ENCODE measurements at places on chromosomes 5 and 9.

GRCh38 chr5:15321776-15322175, 178.2 kb upstream of the FBXL7 start:
- DNase-seq, result no peak

- DNase-seq, result no peak
Observed at GRCh38 chr5:167564275-167564674, 727.2 kb upstream of the WWC1 start.

DNA sequence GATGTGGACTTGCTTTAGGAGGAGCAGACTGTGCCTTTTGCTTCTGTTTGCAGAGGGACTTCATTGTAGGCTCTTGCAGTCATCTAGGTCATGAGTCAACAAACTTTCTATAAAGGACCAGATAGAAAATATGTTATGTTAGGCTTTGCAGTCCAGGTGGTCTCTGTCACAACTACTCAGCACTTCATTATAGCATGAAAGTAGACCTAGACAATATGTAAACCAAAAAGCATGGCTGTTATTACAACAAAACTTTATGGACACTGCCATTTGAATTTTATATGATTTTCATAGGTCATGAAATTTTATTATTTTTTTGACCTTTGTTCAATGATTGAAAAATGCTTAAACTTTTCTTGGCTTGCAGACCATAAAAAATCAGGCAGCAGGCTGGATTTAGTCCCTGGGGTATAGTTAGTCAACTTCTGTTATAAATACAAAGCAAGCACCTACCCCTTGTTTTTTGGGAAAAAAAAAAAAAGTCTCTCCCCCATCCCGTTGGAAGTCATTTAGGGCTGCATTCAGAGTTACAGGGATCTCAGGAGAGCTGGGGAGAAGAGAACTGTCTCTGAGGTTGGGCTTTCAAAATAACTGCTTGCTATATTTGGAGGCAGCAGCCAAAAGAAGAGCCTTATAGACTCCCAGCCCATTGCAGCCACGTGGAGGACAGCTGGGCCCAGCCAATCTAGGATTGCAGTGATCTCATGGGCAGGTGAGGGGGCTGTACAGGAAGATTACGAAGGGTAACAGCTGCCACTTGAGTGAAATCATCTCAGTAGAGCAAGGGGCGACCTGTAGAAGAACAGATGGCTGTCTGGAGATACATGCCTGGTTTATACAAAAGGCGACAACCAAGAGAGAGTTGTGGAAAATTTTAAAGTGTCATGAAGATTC, 136.6 kb upstream of the TNC start:
- DNase-seq, result no peak

GRCh38 chr5:43469671-43470391, 13.8 kb downstream of the TMEM267 start:
- no peak for DNase-seq

DNA sequence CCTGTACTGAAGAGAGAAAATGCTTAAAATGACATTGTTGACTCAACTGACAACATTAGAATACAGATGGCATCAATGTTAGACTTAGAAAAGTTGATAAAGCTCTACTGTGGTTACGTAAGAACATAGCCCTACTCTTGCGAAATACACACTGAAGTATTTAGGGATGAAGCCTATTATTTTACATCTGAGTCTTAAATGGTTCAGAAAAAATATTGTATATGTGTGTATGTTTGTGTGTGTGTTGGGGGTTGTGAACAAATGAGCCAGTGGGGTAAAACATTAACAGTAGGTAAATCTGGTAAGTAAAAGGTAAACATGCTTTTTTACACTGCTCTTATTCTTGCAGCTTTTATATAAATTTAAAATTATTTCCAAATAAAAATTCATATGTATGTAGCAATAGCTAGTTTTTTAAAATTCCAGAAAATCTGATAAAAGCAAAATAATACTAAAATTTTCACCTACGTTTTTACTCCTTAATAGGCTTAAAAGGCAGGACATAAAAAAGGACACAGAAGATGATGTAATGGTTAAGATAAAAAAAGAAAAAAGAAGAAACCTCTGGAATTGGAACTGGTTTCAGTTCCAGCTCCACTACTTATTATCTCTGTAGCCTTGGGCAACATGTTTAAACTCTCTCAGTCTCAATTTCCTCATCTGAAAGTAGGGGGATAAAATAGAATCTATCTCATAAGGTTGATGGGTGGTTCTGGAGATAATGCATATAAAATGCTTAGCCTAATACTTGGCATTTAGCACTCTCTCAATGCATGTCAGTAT, 44.3 kb downstream of the GARNL3 start:
- no peak for DNase-seq

GRCh38 chr9:95127249-95128176, 190.0 kb downstream of the FANCC start:
- no peak for DNase-seq

DNA sequence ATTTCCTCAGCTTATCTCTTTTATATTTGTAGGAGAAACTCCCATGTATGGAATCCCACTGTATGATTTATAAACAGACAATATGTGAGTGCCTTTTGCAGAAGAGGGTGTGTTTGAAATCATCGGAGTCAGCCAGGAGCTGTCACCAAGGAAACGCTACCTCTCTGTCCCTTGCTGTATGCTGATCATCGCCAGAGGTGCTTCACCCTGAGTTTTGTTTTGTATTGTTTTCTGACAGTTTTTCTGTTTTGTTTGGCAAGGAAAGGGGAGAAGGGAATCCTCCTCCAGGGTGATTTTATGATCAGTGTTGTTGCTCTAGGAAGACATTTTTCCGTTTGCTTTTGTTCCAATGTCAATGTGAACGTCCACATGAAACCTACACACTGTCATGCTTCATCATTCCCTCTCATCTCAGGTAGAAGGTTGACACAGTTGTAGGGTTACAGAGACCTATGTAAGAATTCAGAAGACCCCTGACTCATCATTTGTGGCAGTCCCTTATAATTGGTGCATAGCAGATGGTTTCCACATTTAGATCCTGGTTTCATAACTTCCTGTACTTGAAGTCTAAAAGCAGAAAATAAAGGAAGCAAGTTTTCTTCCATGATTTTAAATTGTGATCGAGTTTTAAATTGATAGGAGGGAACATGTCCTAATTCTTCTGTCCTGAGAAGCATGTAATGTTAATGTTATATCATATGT, 18.0 kb upstream of the CTSL start:
- DNase-seq, result no peak

DNA sequence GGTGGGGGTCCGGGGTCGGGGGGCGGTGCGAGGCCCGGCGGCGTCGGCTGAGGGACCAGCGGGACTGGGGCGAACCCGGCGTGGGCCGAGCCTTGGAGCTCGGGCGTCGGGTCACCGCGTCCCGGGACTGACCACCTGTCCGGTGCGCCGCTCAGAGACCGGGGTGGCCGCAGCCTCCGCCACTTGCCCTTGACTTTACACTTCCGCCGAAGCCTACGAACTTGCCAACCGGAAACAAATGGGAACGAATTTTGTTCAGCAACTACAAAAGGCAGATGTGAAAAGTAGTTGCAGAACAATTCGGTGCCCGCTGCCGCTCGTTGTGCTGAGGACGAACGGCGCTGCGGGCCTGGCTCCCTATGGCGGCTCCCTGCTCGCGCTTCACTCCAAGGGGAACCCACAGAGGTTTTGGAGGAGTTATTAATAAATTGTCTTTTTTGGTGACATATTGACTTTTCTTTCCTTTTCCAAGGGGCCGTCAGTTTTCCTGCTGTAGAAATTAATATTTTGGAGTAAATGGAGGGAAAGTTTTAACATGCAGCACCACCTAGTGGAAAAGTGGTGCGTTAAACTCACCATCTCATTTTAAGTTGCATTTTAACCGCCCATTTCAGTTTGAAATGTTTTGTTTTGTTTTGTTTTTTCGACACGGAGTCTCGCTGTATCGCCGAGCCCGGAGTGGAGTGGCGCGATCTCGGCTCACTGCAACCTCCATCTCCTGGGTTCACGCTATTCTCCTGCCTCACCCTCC, 490 bp downstream of the PCBD2 start:
- no peak for DNase-seq

DNA sequence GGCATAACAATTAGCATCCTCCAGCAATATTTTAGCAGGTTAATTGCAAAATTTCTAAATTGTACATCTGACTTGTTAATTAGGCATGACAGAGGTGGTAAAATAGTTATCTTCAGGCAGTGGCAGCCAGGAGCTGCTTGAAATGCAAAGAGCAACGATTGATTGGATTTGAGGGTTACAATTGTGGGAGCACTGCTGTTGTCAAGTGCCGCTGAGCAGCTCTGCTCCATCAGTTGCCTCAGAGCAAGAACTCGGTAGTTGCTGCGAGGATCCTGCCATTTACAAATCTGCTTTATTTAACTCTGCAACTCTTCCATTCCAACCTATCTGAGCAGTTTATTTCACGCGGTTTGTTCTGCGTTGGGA, 12.6 kb downstream of the PBX3 start:
- no peak for DNase-seq

GRCh38 chr9:1047591-1048230, 2.4 kb upstream of the DMRT2 start:
- no peak for DNase-seq

- no peak for DNase-seq
Observed at GRCh38 chr9:107983181-107983603, 493.6 kb upstream of the KLF4 start.

DNA sequence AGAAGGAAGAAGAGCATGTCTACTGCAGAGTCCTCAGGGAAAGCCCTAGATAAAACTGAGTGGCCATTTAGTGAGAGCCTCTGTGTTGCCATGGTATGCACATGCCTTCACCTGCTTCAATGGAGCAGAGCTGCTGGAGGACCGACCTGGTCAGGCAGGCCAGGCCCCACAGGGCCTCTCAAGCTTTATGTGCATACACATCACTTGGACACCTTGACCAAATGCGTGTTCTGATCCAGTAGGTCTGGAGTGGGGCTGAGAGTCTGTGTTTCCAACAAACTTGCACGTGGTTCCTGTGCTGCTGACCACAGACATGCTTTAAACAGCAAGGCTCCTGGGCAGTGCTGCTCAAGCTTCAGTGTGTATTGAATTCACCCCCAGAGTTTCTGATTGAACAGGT, 51.4 kb upstream of the SLC2A8 start:
- no peak for DNase-seq

- DNase-seq, result no peak
Observed at GRCh38 chr9:34961574-34962490, 3.7 kb downstream of the PHF24 start.

DNA sequence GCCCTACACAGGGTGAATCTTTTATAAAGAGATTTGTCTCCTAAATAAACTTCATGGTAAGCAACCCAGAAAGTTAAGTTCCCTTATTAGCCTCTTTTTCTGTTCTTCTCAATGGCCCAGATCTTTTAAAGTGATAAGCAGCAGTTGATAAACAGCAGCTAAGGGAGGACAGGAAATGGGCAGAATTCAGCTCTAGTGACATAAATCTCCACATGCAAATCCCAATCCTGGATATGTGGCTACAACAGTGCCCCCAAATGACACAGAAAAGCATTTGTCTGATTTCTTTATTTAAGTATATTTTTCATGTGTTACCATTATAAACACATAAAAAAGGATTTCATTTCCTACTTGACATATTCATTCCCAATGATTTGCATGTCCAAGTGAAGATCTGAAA, 199.0 kb downstream of the DTWD2 start:
- DNase-seq, result no peak

DNA sequence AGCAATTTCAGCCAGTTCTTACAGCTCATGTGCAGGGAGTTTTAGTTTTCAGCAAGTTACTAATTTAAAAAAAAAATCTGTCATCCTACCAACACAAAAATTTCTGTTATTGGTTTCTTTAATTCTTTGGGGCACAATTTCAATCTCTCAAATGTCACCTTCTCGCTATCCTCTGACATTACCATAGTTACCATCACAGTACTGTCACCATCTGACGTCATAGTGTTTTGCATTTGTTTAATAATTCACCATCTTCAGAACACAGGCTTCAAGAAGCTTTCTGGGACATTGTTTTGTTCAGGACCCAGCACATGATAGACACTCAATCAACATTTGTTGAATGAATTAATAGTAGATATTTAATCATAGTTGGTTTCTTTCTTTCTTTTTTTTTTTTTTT, 155.1 kb downstream of the PDZD2 start:
- no peak for DNase-seq

- DNase-seq, result no peak
Observed at GRCh38 chr5:122444411-122444810, 132.4 kb downstream of the SNCAIP start.

GRCh38 chr9:127204771-127205470, 59.7 kb upstream of the GARNL3 start:
- no peak for DNase-seq

GRCh38 chr5:31741496-31741895, 102.6 kb downstream of the PDZD2 start:
- DNase-seq, result no peak

- no peak for DNase-seq
Observed at GRCh38 chr5:10524376-10525123, 39.3 kb upstream of the ANKRD33B start.

- no peak for DNase-seq
Observed at GRCh38 chr5:111075520-111075919, 4.0 kb downstream of the TSLP start.

- no peak for DNase-seq
Observed at GRCh38 chr5:142201471-142201887, 92.9 kb downstream of the NDFIP1 start.

GRCh38 chr5:88826646-88827585, 56.1 kb downstream of the MEF2C start:
- DNase-seq, result no peak

GRCh38 chr5:60829490-60830266, 14.4 kb downstream of the ELOVL7 start:
- DNase-seq, result no peak

DNA sequence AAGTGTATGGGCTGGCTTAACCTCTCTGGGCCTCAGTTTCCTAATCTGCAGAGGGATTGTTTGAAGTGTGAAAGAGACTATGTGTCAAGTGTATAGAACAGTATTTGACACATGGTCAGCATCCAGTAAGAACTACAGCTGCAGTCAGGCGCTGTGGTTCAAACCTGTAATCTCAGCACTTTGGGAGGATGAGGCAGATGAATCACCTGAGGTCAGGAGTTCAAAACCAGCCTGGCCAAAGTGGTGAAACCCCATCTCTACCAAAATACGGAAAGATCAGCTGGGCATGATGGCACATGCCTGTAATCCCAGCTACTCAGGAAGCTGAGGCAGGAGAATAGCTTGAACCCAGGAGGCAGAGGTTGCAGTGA, 31.9 kb upstream of the STING1 start:
- no peak for DNase-seq

DNA sequence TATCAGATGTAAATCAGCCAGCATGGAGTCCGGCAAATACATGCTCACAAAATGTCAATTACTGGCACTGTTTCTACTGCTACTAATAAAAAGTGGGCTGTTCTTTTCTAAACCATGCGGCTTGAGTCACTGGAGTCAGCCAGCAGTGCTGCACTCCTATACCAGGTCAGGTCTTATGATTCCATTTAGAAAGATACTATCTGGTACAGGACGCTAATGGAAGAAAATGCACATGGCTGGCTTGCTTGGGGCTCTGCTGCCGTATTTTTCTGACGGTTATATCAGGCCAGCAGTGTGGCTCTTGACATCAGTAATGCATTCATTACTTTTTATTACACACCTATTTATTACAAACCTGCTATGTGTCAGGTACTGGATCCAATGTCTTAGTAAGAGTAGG, 74.3 kb downstream of the NDFIP1 start:
- no peak for DNase-seq

GRCh38 chr9:38355517-38356120, 36.9 kb upstream of the ALDH1B1 start:
- DNase-seq, result no peak

All from cortex of kidney (tissue), 1 donor.